ENCODE measurements at places on chromosomes 1 and 21.

DNA sequence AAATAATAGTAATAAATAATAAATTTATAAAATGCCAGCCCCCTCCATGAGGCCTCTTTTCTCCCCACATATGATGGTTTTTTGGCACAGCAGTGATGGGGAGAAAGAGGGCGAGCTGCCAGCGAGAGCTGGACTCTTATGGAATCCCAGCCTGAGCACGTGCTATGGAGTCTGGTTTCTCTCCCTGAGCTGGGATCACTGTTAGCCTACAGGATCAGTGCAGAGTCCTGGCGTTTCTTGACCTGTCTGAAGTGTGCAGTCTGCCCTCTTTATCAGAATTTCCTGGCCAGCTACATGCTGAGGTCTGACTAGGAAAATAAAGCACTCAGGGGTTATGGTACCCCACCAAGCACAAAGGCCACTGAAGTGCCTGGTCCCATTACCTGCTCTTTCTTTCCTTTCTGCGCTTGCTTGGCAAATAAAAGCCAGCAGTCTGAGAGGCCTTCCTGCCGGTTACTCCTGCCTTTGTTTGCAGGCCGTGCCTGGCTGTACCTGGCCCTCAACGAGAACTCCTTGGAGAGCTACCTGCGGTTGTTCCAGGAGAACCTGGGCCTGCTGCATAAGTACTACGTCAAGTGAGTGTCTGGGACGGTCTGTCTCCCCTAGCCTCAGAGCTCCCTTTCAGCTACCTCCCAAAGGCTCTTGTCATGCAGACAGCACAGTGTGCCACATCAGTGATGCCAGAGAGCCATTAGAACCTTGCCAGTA is 18.5 kb upstream of the SLC25A34 start:
- DNase-seq = no peak

DNA sequence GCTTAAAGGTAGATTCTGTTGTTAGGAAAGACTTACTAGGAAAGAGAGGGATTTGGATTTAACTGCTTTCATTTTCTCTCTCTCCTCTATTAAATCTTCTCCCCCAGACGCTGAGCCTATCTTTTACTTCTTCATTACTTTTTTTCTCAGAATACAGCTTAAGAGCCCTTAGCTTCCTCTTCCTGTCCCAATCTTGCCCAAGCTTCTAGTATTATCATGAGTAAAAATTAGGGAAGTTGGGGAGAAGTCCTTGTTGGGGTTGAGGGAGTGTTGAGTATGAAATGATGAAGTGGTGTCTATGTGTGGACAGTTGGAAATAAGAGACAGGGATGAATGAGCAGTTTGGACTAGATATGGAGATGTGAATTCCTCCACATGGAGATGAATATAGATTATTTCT is 35.0 kb downstream of the ACP6 start:
- DNase-seq = no peak

- DNase-seq = peak; percentile 37
Measured at GRCh38 chr1:95309031-95309471, 75.0 kb downstream of the RWDD3 start.

DNA sequence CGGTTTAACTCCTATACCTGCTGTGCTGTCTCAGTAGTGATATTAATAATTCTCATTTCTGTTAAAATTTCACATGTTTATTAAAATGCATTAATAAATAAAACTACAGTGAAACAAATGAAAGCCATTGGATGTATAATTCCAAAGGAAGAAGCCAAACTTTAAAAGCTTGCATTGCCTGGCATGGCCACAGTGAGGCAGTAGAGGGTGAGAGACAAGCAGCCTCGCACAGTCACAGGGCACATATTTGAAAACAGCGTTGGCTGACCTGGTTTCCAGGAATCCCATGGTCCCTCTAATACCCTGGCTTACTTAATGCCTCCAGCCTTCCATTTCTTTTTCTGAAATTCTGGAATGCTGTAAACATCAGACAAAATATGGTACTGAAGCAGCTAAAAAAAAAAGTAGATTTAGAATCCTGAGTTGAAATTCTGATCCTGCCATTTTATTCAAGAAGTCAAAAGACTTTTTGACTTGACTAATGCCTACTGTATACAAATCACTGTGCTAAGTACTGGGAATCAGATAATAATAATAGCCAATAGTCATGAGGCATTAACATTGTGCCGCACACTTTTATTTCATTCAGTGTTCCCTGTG is 6.7 kb upstream of the RNASEL start:
- DNase-seq = peak; percentile 68

- DNase-seq = peak; percentile 87
Measured at GRCh38 chr1:26358411-26359384, 4.8 kb upstream of the CRYBG2 start.

DNA sequence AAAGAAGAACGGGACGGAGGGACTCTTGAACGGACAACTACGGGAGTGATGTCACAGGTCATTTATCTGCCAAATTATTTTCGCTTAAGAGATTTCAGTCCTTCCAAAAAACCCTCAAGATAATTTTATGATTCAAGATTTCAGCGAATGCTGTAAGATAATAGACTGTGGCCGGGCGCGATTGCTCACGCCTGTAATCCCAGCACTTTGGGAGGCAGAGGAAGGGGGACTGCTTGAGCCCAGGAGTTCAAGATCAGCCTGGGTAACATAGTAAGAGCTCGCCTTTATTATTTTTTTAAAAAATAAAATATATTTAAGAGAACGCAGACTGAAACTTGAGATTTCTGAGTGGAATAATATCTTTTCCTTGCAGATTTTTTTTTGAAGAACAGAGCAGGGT is 609 bp downstream of the RWDD2B start:
- peak; percentile 16 for DNase-seq

DNA sequence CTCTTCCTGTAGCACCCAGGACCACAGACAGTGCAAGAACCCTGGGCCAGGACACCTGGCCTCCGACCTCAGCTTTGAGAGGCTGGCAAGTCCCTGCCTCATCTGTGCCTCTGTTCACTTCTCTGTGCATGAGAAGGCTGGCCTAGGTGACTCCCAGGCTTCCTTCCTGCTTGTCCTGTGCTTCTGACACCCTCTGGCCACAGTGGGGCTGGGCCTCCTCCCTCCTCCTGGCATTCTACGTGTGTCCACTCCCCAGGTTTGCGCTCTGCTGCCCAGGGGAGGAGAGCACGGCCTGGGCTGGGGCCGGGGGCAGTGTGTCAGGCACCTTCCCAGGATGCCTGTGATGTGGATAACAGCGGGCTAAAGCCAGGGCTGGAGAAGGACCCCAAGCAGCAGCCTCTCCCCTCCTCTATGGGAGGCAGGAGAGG is 30.3 kb upstream of the PKP1 start:
- no peak for DNase-seq

- DNase-seq = no peak
Measured at GRCh38 chr1:67843331-67843730, 10.1 kb upstream of the GNG12 start.

- no peak for DNase-seq
Measured at GRCh38 chr1:201693890-201694607, 134.9 kb upstream of the IPO9 start.

GRCh38 chr21:34713621-34714020 is 44.8 kb downstream of the CLIC6 start:
- no peak for DNase-seq

- DNase-seq = peak; percentile 83
Measured at GRCh38 chr1:6489799-6490180, 1.7 kb downstream of the PLEKHG5 start.

GRCh38 chr1:56376188-56376984 is 203.0 kb downstream of the PLPP3 start:
- peak; percentile 74 for DNase-seq

DNA sequence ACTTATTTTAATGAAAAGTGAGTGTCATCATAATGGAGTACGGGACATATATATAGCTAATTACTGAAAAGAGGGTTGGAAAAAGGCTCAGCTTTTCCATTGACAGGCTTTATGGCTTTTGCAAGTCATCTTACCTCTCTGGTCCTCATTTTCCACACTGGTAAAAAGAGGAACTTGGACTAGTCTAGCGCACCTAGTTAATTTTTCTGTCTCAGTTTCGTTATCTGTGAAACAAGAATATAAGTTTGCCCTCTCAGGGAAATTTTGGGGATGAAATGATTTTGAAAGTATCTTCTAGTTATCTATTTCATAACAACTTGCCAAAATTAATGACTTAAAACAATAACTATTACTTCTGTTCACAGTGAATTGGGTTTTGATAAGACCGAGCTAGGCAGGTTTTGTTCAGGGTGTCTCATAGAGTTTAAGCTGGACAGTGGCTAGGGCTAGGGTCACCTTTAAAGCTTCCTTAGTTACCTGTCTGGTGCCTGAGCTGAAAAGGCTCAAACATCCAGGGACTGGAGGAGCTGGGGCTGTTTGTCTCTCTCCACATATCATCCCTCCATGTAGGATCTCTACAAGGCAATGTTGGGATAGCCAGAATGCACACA is 91.7 kb downstream of the TYW3 start:
- DNase-seq = no peak

GRCh38 chr1:33260439-33260838 is 4.1 kb downstream of the ZNF362 start:
- DNase-seq = no peak

DNA sequence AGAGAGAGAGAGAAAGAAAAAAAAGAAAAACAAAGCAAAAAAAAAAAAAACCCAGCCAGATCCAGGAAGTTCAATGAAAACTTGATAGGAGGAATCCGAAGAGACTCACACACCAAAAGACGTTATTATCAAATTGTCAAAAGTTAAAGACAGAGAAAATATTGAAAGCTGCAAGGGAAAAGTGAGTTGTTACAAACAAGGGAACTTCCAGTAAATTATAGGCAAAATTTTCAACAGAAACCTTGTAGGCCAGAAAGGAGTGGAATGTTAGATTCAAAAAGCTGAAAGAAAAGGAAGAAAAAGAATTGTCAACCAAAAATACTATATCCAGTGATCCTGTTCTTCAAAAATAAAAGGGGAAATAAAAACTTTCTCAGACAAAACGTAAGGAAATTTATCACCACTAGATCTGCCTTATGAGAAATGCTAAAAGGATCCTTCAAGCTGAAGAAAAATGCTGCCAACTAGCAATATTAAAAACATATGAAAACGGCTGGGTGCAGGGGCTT is 23.6 kb downstream of the ERO1B start:
- DNase-seq = no peak

DNA sequence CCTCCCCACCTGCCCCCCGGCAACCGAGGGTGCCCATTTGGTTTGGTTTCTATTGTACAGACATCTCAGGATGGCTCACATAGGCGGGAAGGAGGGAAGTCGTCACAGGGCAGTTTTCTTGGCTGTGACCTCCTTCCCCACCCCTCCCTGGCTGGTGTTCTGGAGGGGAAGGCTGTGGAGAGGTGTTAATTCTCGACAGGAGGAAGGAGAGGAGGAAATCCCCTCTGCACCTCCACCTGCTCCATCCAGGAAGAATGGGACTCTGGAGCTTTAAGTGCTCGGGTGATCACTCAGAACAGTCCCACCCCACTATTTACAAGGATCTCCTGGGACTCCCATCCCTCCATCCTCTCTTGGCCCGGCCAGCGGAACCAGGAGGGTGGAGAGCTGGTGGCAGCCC is 7.6 kb downstream of the MEX3A start:
- DNase-seq = no peak

GRCh38 chr1:213466541-213466940 is 415.5 kb downstream of the RPS6KC1 start:
- DNase-seq = peak; percentile 7

DNA sequence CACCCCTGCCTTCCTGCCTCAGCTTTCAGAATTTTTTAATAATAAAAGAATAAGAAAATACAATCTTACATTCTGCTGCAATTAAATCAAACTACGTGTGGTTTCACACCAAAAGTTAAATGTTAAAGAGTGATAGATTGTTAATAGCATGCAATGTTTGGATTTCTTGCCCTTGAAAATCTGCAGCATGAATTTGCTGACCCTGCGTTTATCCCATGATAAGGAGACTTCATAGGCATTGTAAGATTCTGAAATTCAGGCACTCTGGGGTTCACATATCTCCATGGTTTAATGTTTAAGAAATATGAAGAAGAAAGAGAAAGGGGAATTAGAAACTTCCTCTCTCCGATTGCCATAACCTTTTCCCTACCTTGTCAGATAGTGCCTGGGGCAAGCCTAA is 1616.2 kb upstream of the B3GALT2 start:
- no peak for DNase-seq

DNA sequence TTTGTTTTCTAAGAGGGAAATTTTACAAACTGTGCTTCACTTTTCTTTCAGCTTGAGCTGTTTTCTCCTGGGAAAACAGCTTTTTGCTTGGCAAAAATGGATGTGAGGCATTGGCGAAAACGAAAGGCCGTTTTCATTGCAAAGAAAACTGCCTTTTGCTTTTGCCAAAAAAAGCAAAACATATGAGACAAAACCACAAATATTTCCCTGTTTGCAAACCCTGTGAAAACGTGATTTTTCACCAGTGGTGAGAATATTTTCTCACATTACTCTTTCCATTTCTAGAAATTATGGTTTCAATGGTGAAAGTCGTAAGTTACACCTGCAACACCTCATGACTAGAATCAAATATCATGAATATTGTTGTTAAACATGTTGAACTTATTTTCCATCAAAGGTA is 74.0 kb upstream of the ZBTB18 start:
- no peak for DNase-seq

GRCh38 chr1:92843046-92843423 is 11.2 kb downstream of the RPL5 start:
- no peak for DNase-seq

DNA sequence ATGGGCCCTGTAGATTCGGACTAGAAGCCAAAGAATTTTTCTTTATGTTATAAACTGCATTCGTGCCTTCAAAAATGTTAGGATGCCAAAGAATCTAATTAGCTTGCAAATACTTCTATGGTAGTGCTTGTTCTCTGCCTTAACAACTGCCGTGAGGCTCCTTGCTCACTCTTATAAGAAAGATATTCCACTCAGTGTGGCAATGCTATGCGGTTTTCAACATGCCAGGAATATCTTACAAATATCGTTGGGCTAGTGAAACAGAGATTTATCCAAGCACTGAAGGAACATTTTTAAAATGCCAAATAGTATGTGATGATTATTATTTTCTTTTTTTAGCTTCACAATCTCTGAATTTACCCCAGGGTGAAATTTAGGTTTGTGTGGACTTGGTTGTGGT is 198.2 kb downstream of the GREM2 start:
- no peak for DNase-seq

- peak; percentile 83 for DNase-seq
Measured at GRCh38 chr1:145963265-145964019, 933 bp downstream of the ANKRD34A start.

GRCh38 chr1:244437086-244437468 is 14.6 kb downstream of the ADSS2 start:
- DNase-seq = no peak

- DNase-seq = no peak
Measured at GRCh38 chr1:208997726-208998312, 585.7 kb upstream of the CAMK1G start.

DNA sequence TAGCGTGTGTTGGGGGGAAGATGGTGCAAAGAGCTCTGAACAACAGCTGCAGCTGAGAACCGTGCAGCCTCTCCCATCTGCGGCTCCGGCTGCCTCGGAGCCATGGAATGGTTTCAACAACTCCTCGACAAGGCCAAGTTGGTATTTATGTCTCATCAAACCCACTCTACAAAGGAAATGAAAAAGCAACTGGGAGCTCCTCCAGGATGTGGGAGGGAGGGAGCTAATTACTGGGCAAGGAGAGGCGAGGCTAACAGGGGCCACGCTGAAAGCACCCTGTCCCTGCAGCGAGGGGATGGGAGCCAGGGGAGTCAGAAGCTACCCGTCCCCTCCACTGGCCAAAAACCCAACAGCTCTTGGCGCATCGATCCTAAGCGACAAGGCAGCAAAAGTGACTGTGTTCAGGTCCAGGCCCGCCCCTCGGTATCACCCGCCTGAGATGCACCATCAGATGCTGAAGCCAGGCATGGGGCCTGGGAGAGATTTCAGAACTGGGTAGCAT is 63.1 kb downstream of the ACOT7 start:
- DNase-seq = no peak

GRCh38 chr1:94741510-94741909 is 78.6 kb upstream of the SLC44A3 start:
- DNase-seq = no peak

Data from kidney tubule cell (primary cell).